ENCODE measurements at places on chromosomes 5 and 9.

GRCh38 chr5:34743878-34744277 is 87.8 kb downstream of the RAI14 start:
- no peak for DNase-seq

DNA sequence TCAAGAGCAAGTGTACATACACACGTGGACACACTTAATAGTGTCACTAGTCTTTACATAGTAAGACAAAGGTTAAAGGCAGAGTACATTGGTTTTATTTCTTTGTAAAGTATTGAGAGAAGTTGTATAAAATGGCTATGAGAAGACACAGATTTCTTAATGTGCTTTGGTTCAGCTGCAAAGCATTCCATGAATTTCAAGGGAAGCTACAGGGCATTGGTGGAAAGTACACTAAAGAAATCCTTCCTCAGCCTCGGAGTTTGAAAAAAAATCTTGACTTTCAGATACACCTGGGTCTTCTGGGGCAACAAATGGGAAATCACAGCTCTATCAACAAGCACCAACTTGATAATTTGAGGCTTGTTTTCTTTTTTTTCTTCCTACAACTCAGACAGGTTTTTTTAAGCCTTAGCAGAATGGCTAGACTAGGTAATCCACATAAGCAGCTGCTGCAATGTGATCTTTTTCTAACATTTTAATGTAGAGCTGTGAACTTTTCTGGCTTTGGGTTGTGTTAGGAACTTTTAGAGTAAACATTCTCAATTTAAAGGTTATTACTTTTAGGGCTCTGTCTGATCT is 140.4 kb upstream of the FST start:
- DNase-seq = no peak

DNA sequence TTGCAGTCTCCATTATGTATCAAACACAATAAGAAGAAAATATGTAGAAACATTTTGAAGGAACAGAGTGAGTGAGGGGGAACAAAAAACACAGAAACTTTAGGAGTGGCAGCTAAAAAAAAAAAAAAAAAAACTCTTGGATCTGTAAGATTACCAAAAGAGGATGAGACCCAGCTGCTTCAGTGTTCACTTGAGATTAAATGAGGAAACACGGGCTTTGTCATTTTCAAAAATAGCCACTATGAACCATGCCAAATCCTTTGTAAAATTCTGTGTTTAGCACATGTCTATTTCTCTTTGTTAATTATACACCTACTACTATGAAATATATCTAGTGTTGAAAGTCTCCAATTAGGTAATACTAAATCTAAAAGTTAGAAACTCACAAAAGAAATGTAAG is 485.9 kb downstream of the EFNA5 start:
- no peak for DNase-seq

DNA sequence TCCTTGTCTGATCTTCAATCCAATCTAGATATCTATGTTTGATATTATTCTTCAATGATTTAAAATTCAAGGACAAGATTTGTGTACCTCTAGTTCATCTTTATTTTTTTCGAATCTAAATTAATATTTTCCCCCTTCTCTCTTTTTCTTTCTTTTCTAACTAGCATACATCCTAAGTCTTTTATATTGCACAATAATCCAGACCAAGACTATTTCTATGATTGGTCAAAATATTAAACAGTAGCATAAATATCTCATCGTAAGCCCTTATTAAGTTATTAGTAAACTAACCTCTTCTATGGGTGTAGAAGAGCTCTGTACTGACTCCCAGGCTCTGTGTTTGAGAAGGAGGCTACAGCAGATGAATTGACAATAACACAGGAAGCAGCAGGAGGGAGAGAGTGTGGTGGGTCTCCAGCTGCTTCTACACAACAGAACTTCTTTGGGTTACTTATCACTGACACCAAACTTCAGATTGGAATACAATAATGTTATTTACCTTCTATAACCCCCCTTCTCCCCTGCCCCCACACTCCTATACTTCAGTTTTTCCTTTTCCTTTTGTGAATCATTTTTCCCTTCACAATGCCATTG is 11.9 kb upstream of the PLCXD3 start:
- no peak for DNase-seq

DNA sequence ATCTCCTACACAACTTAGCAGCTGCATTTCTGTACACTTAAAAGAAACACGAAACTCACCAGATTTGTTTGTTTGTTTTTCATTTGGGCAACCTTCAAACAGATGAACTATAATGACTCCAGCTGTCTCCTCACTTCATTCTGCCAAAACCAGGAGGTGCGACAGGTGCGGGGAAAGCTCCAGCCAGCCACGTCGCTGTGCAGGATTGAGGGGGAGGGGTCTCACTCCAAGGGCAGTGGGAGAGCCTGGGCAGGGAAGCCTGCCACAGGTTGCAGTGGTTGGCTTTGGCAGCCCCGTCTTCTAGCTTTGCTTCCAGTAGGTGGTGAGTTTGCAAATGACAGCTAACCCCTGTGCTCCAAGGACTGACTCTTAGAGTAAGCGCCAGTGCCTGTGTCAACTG is 215.8 kb downstream of the CEMIP2 start:
- no peak for DNase-seq

GRCh38 chr5:107806271-107806670 is 135.5 kb upstream of the EFNA5 start:
- no peak for DNase-seq

- no peak for DNase-seq
These were observed 40.8 kb upstream of the RNF130 start for GRCh38 chr5:180112181-180112861.

DNA sequence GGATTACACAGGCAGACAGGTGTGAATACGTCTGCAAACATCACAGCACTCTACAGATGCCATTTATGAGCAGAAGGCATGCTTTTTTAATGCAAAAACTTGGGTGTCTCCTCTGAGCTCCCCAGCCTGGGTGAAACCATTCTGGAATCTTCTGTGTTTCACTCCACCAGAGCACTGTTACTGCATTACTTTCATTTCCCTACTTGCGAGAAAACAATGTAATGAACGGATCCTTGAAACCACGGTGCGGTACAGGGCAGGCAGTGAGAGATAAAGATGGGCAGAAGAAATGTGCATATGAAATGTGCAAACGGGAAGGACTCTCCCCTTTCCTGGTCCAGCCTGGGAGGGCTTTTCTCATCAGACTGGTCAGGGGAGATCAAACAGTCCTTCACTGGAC is 584.3 kb upstream of the KLF4 start:
- DNase-seq = no peak

DNA sequence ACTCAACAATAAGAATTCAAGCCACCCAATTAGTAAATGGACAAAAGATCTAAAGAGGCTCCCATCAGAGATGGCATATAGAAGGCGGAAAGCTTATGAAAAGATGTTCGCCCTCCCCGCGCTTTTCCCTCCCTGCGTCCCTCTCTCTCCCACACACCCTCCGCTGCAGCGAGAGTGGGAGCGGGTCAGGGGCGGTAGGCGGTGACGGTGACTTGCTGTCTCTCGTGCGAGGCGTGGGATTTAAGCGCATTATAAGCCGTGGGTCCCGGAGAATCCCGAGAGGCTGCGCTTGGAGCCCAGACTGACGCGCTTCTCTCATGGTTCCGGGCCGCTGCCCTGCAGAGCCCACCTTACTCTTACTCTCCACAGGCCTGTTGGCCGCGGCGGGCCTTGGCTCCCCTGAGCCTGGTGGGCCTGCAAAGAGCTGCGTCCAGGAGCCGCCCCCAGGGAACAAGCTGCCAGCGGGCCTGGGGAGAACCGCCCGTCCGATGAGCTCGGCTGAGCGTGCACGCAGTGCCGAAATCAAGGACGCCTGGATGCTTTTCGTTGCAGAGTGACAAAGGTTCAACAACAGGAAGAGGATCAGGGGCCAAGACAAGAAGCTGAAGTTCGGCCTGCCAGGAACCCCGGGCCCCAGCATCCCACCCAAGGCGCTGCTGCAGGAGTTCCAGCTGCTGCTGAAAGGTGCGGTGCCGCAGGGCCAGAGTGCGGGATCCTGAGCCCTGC is 42.6 kb upstream of the BICD2 start:
- no peak for DNase-seq

GRCh38 chr5:124303366-124303765 is 443.1 kb downstream of the ZNF608 start:
- no peak for DNase-seq

Measured in gastrocnemius medialis (tissue), 4 donors.